ENCODE measurements at places on chromosomes 2 and 18.
A peak's percentile ranks its signal among the peaks of the same experiment; 100 is the strongest.

DNA sequence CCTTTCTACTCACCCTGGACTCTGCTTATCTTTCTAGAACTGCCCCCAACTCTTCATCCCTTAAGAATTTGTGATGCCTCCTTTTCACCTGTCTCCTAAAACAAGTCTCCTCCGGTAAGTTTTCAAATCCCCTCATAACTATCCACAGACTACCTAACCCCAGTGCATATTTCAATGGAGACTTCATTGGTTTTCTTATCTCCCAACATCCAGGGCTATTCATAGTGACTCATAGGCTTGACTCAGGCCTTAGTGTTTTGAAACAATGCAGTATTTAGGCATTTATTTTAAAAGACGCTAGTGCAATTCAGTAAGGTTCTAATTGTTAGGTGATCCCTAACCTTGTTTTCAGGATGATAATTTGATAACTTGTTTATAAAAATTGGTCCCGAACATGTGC, 399.2 kb downstream of the CPS1 start:
- no peak for DNase-seq

- no peak for DNase-seq
Observed at GRCh38 chr2:241352227-241352626, 3.9 kb upstream of the FARP2 start.

DNA sequence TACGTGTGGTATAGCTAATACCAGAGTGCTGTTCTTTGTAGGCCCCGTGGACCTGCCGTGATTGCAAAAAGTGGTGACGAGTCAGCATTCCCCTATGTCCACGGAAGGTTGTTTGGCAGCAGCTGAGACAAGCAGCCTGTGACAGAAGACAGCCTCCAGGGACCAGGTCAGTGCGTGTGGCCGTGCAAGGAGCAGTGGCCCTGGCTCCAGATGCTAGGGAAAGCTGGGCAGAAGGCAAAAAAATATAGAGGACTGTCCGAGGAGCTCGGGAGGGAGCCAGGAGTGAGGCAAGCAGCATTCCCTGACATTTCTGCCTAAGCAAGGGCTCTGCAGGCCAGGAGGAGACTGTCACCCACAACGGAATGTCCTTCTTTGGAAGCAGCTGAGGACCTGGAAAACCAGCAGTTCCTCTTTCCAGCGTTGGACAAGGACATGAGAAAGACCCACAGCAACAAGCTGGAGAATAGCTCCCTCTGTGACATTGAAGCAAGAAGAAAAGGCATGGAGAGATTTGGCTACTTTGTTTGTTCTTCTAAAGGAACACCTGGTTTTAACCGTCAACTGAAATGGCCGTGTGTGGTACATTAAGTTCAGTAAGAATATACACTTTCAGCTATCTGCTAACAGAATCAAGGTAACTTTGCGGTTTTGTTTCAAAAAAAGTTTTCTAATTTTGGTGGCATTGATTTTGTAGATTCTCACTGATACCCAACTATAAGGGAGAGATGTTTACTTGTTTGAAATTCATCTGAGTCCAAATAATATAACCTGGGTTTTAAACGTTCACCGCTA, 58.3 kb downstream of the NPAS2 start:
- DNase-seq = peak; percentile 23

DNA sequence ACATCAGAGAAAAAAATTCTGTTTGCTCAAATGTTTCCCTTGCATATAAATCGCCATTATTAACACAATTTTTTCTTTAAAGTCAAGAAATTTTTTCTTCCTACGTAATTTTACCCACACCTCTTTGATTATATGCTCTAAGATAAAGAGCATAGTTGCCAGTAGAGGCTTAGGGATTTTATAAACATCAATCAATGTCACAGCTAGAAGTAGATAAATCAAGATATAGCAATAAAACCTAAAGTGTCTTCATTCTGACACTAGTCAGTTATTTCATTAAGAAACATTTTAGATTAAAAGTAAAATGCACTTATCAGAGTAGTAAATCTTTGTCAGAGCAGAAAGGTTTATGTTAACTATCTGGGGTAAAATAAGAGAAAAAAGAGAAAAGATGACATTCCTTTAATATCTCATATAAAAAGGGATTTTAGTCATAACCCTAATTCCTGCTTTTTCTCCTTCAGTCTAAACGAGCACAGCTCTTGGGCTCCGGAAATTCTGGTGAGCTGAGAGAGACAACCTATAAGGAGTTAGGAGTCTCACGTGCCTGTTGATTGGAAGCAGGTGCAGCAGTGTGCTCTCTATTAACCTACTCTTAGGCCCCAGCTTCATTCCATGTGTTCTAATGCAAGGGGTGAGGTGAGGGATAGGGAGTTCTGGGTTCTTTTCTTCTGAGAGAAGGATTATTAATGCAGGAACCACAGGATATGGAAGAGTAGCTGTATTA, 172.4 kb upstream of the GULP1 start:
- DNase-seq = no peak

DNA sequence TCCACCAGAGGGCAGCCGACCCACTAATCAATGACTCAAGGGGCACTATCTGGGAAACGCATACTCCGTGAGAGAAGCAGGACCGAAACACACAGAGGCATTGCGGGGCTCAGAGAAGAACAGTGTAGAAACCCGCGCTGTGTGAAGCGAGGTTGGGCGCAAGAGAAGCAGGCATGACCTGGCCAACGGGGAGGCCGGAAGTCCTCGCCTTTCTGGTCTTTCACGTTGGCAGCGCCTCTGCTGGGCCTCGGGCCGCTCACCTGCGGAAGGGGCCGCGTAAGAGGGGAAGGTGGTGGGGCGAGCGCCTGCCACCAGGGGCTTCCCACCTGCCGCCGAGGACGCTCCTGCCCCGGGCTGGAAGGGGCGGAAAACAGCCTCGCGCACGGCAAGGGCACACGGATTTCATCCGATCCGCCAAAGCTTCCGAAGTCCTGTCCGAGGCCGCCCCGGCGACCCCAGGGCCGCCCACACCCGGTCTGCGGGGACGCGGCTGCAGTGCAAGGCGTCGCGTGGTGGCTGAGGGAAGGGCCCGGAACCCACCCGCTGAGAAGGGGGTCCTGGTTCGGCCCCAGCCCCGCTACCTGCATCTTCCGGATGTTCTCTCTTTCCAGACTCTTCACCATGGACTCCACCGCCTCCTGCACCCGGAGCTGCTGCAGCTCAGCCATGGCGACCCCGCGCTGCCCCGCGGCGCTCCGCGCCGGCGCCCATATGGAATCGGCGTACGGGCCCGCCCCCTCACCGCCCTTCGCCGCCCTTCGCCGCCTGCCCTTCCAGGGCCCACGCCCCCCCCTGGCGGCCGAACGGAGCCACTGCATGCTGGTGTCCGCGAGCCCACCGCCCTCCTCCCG, at the start of gene FAM136A:
Gene FAM136A (minus strand): TSS at position 724 of the 851 bp plus-strand sequence. CDS start 56 bp downstream, at position 668.
- peak; percentile 84 for DNase-seq

DNA sequence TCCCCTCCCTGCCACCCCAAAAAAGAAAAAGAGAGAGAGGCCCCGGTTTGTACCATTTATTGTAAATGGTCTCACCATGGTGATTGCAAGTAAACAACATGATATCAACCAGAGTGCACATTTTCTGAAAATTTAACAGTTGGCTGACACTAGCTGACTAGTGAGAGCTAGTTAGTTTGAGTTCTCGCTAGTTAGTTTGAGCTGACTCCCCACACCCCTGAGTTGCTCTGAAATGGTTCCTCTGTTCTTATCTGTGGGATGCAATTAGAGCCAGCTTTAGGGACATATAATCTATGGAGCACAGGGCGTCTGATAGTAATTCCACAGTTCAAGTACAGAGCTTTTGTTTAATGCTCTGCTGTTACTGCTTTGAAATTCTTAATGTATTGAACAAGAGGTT, 13.1 kb downstream of the CASP10 start:
- DNase-seq = peak; percentile 41

- no peak for DNase-seq
Observed at GRCh38 chr2:236819275-236820002, 249.8 kb downstream of the ACKR3 start.

- DNase-seq = no peak
Observed at GRCh38 chr18:3857544-3857943, 407.6 kb downstream of the TGIF1 start.

- DNase-seq = no peak
Observed at GRCh38 chr2:79005216-79005615, 20.3 kb upstream of the REG3G start.

All from umbilical cord (tissue), 2 donors.